NCI-H510A (cell line): ENCODE measurements at places on chromosomes 4 and X.

- no peak for DNase-seq
Observed at GRCh38 chr4:148090503-148091476, 351.4 kb downstream of the NR3C2 start.

- no peak for DNase-seq
Observed at GRCh38 chr4:24801136-24801855, 5.9 kb downstream of the SOD3 start.

DNA sequence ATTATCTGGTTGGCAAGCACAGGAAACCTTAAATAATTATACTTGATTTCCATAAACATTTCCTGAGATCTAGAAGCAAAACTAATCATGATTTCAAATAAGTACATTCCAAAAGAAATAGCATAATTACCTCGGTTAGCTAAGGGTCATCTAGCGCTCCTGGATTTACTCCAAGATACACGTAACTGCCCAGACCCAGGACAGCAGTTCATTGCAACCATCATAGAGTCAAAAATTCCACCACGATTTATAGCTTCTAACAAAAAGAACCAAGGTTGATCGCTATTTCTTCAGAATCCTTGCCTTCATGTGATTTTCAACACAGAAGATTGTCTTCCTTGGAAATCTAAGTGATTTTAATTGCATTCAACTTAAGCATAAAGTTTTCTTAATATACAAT lies 1235.5 kb upstream of the TENM3 start:
- DNase-seq, result no peak

- DNase-seq, result no peak
Observed at GRCh38 chr4:87530229-87530628, 1.1 kb upstream of the SPARCL1 start.

GRCh38 chr4:183601381-183601780 lies 57.6 kb downstream of the RWDD4 start:
- DNase-seq, result no peak

GRCh38 chrX:102950908-102951866 lies 14.1 kb downstream of the RAB40AL start:
- peak; percentile 13 for DNase-seq

- no peak for DNase-seq
Observed at GRCh38 chr4:84796394-84796793, 170.1 kb downstream of the WDFY3 start.

DNA sequence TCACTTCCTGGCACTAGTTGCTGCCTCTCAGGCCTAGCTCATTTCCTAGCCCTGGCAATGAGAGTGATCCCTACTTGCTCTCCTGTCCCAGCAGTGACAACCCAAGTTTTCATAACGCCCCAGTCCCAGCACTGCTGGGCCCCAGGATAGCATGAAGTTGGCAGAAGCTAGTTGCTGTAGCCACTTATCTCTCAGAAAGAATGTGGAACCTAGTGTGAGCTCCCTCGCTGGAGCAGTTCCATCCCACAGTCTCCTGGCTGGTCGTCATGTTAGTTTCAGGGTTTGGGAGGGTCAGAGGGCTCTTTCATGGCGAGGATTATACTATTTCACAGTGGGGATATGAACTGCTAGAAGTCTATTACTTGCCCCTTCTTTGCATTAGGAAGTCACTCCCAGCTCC lies 5.1 kb downstream of the PF4 start:
- DNase-seq, result no peak

DNA sequence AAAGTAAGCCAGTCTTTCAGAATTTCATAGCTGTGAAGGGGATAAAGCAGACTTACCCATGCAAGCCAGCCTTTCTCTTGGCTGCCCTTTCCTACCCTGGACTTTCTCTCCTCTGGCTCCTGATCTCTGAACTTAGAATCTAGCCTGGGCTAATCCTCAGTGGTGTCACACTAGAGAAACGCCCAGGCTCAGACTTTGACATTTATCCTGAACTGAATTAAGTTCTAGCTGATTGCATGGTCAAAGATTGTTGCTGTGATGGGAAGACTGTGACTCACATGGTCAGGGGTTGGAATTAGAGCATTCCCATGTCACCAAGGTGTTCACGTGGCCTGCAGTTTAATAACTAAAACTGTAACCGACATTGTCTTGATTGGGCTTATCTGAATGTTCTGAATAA lies 469.5 kb upstream of the FAT1 start:
- no peak for DNase-seq

DNA sequence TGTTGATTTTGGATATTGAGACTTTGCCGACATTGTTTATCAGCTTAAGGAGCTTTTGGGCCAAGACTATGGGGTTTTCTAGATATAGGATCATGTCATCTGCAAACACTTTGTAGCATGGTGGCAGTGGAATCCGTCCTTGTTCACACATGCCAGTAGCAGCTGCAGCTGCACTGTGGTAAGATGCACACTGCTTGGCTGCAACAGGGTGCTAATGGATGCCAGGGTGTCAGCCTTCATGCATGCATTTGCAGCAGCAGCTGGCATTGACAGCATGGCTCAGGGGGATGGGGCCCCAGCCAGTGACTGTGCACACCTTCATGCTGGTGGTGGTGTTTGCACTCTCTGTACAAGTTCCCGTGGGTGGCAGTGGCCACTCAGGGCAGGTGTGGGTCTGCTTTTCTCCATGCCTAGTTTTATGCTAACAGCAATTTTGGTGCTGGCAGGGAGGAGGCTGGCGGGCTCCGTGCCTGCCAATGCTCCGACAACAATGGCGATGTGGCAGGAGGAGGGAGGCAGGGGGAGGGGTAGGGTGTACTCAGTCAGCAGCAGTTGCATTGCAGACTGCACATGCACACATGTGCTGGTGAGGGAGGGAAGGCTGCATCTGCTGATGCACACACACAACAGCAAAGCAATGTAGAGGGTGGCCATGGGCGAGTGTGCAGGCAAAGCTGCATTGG lies 37.5 kb downstream of the BEX3 start:
- DNase-seq, result no peak

DNA sequence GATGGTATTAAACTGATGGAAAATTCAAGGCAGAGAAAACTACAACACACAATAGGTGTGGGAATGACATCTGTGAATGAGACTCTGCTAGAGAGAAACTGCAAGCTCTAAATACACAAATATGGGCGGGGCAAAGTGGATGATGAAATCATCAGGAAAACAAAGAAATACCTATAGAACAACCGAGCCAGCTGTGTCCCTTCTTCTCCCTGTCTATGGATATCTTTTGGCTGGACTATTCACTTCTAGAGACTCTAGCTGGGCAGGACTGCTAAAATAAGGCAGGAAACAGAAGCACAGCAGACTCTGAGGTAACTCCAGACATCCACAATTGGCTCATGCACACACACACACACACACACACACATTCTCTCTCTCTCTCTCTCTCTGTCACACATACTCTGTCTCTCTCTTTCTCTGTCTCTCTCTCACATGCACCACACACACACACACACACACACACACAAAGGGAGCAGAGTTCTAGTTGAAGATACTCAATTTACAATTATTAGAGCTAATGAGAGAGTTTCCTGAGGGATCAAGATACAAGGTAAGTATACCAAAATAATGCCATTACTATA lies 27.2 kb upstream of the EDNRA start:
- DNase-seq, result no peak

GRCh38 chrX:70281951-70282350 lies at the start of gene RAB41:
RAB41 (plus strand) TSS chrX:70282172; CDS start chrX:70282218, 46 bp downstream.
- DNase-seq, result no peak

DNA sequence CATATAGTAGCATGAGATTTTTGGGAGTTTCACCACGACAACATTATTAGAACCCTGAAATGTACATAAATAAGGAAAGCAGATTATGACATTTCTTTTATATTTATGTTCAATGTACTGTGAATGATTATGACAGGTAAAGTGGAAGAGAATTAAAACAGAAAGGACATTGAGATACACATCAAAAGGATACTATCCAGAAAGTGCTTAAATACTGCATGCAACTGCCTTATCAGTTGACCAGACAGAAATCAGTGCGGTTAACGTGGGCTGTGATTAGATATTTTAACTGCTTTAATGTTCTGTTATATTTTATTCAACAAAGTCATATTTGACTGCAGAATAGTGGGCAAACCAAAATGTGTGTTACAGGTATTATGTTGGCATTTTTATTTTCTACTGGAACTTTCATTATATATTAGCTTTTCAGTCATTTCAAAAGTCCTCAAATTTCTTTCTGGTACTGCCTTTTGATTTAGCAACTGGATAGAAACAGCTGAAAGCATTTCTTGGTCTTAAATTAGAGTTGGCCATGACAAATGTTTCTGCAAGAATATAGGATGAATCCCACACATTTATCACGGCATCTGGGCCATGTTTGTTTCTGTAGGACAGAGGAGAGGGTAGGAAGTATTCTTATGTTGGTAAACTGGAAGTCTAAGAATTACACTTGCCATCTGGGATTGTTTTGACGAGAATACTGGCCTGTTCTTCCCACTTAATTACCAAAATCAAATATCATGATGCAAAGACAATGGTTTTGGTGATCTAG lies 255.2 kb downstream of the SLC39A8 start:
- DNase-seq, result no peak

- DNase-seq, result no peak
Observed at GRCh38 chr4:144223149-144223548, 82.6 kb upstream of the GYPA start.

DNA sequence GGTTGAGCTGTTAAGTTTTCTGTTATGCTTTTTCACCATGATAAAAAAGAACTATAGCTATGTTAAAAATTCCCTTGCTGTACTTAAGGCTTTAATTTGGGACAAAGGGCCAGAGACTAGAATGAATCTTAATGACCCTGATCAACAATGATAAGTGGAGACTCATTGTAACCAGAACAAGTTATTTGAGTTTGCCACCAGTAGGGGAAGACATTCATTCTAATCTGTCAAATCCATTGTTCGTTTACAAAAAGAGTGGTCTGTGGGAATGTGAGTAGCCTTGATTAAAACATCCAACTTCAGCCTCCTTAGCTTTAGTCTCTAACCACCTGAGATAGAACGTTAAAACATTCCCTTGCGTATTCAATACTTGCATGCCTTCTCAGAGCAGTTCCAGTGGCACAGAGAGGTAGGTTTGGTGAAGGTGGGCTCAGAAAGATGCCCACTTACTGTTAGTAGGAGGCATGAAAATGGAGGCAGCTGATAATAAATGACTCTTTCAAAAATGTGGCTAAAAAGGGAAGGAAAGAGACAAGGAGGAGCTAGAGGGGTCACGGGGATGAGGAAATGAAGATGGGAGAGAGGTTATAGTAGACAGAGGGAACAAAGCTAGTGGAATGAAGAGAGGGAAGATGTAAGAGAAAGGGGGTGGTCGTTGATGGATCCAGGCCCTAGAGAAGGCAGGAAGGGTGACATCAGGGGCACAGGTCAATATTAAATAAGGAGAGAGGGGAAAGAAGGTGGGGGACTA lies 66.2 kb downstream of the EGF start:
- no peak for DNase-seq

- no peak for DNase-seq
Observed at GRCh38 chr4:102404431-102404969, 59.2 kb upstream of the SLC39A8 start.

- DNase-seq, result no peak
Observed at GRCh38 chr4:110096405-110096804, 102.0 kb downstream of the ELOVL6 start.

DNA sequence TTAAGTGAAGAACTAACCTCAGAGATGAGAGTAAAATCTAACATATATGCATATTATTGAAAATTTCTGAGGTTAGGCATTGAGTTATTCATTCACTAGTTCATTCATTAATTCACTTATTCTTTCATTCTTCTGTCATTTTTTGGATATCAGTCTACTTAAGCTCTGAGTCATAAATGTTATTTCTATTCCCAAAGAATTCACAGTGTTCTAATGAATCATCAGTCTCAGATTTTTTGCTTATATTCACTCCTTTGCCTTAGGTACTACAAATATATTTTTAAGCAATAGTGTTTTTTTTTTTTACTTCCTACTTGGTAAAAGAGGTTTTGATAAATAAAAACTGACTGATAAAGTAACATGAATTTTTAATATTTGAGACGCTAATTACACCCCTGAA lies 95.2 kb upstream of the DKK2 start:
- no peak for DNase-seq

DNA sequence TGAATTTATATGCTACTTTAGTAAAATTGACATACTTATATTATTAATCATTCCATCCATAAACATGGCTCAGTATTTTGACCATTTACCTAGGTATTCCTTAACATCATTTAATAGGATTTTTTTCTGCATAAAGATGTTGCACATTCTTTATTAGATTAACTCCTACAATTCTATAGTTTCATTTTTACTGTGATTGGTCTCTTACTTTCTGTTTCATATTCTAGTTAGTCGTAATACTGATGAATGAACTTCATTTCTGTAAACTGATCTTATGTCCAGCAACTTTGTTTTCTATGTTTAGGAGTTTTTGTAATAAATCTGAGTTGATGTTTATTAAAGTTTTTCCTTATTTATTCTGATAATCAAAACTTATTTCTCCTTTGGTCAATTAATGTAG lies 278.2 kb upstream of the CXXC4 start:
- no peak for DNase-seq

- DNase-seq, result no peak
Observed at GRCh38 chrX:12249997-12250396, 111.7 kb downstream of the FRMPD4 start.

DNA sequence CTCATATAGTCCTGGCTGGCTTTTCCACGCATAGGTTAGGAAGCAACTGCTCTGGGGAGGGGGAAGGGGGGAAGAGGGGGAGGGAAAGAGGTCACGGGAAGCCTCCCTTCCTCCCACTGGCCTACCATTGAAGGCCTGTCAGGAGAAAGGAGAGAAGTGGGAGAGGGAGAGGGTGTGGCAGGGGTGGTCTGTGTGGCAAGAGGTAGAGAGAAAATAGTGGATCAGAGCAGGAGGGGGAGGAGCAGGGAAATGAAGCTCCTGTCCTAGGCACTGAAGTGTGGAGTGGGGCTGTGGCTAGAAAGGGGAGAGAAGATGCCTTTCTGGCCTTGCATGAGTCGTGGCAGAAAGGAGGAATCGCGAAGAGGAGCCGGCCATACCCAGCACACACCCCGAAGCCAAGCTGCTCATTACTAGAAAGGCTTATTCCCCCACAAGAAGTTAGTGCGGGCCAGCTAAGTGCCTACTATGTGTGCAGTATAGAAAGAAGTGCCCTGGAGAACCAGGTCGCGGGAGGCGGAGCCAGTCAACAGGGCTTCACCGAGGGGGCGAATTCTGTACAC lies 1.1 kb upstream of the TMEM164 start:
- DNase-seq, result peak; percentile 7

DNA sequence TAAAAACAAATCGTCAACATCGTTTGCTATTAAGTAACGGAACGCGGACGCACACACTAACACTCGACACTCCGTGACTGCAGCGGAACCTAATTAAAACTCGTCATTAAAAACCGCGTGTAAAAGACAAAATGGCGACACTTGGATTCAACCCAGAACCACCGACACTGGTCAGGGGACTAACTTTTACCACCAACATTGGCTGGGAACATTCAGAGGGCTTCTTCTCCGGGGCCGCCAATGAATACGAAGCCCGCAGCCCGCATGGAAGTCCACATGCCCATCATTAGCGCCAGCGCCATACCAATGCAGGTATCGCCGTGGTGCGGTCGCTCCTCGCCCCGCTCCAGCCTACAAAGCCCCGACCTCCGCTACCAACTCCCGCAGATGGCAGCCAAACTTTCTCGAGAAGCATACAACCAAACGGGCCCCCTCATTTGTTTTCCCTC lies 498 bp downstream of the RBMX start:
- DNase-seq, result no peak

- no peak for DNase-seq
Observed at GRCh38 chr4:107166181-107166580, 130.1 kb upstream of the DKK2 start.

GRCh38 chr4:187232796-187233195 lies 509.1 kb upstream of the FAT1 start:
- DNase-seq, result no peak
